ENCODE measurements at places on chromosomes 3 and 15.
A peak's percentile ranks its signal among the peaks of the same experiment; 100 is the strongest.

DNA sequence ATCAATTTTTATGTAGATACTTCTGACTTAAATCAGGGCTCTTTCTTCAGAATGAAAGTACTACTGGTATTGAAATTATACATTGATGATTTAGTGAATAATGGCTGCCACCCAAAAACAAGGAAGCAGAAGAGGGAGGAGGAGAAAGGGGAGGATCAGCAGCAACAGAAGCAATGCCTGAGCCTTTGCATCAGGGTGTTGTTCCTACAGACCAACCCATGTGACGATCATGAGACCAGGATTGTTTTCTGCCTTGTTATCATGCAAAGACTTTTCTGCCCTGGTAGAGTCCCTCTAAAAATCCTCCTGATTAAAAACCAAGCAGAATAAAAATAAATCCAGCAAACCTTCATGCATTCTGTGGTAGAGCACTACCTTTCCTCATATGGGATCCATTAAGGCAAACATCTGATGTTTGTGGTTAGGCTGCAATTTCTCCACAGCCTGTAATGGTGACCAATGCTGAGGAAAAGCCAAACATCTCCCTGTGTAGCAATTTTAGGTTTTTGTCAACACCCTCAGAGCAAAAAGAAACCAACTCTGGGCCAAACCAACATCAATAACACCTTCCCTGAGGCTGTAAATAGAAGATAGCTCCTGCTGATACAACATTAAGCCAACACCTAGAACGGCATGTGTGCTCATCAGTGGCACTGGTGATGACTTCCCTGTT, 191.7 kb downstream of the ATP8B4 start:
- DNase-seq = no peak

GRCh38 chr3:57822686-57823085, 66.6 kb downstream of the SLMAP start:
- DNase-seq = no peak

DNA sequence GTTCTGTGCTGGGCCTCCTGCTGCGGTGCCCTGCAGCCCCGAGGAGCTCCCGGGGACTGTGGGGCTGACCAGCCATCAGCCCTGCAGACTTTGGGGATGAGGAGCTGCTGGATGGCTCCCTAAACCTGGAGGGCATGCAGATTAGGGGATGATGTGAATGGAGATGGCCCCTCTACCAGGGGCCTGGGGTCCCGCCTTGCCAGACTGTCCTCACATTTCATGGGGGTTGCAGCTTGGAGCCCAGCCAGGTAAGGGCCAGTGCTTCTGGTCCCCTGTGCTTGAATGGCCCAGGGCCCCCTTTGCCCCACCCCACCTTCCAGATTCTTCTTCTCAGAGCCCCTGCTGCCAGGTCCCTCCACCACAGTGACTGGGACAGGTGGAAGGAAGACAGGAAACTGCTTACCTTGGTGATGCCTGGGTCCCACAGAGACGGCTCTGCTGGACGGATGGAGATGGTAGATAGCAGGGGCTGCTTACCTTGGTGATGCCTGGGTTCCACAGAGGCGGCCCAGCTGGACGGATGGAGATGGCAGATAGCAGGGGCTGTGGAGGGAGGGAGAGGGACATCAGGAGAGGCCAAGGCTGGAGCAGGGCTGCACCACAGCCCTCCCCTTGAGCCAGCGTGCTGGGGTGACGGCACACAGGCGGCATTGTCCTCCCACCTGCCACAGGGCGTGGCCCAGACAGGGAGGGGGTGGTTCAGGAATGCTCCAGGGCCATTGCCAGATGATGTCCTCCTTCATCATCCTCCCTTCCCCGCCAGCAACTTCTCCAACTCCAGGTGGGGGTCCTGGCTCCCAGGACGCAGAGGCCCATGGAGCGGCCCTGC, at the start of gene SPTBN5:
TSS of gene SPTBN5 (minus strand) at position 632 of the 829 bp plus-strand sequence. CDS start at position 76, 556 bp downstream.
- DNase-seq = no peak

DNA sequence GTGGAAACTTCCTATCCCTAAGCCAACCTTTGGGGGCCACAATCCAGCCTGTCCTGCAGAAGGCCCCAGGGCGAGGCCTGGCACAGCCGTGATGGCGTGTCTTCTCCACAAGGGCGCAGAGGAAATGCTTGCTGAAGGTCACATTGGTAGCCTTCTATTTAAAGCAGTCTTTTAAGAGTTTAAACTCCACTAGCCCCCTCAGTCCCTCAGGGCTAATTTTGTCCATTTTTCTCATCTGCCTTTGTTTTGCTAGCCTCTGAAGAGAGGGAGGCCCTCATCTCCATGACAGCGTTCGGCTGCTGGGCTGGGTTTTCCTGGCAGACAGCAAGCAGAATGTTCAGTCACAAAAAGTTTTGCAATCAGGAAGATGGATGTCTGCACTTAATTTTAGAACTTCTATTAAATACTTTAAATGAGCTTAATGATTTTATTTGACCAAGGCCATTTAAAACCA, 40.8 kb downstream of the RARB start:
- peak; percentile 64 for DNase-seq

GRCh38 chr3:196938576-196938975, 3.8 kb downstream of the NCBP2 start:
- DNase-seq = no peak

DNA sequence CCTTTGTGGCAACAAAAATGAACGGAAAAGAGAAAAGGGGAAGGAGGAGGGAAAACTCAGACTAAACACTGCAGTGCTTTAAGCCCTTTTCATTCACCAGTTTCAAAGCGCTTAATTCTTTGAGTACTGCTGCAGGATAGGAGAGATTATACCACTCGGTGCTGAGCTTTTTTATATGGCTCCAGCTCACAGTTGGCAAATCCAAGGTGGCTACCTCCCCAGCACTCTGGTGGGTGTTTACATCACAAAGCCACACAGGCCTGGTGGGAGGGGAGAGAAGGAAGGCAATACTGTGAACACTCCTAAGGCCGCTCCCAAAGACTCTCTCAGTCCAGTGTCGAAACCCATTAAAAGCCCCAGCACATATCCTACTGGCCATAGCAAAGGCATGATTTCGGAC, 191.4 kb downstream of the STT3B start:
- DNase-seq = no peak

DNA sequence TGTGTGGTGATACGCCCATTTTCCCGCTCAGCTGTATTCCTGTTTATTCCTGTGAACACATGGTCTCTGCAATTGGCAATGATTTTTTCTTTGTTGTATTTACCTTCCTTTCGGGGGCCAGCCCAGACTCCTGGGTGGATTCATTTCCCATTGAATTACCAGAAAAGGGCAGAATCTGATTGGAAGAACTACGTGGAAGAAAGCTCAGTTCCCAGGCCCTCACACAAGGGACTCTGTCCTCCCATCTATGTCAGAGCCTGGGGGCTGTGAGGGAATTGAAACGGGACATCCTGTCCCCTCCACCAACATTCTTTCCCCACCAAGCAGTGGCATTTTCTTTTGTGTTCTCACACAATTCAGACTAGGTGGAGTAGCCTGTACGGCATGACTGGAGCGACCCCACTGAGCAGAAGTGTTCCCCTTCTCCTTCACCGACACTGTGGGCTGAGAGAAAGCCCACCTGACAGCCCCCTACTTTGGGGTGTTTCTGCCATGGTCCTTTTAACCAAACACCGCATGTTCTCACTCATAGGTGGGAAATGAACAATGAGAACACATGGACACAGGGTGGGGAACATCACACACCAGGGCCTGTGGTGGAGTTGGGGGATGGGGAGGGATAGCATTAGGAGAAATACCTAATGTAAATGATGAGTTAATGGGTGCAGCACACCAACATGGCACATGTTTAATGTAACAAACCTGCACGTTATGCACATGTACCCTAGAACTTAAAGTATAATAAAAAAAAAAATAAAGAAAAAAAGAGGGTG, 32.1 kb upstream of the RFTN1 start:
- no peak for DNase-seq

- DNase-seq = no peak
Observed at GRCh38 chr3:65647369-65647768, 391.3 kb downstream of the MAGI1 start.

- no peak for DNase-seq
Observed at GRCh38 chr15:66477011-66477410, 20.6 kb downstream of the SNAPC5 start.

DNA sequence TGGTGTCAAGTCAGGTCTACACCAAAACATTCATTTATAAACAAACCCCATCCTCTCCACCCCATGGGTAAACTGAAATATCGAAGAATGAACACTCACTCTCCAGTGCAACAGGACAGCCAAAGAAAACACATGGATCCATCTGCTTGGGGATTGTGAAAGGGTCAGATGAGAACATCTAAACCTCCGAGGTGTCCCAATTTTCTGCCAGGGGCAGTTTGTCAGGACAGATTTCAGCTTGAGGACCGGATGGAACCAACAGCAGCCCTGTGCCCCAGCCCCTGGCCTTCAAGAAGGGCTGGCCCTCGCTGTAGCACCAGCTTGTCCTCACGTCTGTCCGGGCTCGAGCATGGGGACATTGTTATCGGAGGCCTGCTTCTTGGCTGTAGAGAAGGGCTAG, 45.5 kb downstream of the PCSK6 start:
- no peak for DNase-seq

DNA sequence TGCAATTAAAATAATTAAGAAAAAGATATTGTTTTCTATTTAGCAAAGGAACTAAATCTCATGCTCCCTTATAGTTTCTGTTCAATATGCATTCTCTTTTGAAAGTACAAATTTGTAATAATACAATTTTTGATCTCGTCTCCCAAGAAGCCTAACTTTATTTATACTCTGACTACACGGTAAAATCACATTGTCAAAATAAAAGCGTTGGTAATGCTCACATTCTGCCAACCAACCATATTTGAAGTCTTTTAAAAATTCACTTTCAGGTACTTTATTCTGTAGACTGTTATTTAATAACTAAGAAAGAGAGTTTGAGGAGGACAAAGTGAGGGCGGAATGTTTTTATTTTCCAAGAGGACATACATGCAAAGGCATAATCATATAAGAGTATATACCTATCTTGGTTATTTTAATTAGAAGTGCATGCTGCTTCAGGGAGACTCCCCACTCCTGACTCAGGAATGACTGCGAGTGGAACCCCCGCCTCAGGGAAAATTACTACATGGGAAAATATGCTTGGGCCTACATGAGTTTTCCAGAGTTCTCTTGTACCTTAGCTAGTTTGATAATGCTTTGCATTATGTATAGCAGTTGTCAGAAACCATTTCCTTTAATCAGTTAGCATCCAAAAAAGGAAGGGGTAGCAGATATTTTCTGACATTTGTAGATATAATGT, 19.3 kb downstream of the MBNL1 start:
- no peak for DNase-seq

GRCh38 chr15:72368899-72369298, 6.9 kb downstream of the HEXA start:
- no peak for DNase-seq

GRCh38 chr15:73518876-73519733, 76.1 kb downstream of the REC114 start:
- DNase-seq = no peak

DNA sequence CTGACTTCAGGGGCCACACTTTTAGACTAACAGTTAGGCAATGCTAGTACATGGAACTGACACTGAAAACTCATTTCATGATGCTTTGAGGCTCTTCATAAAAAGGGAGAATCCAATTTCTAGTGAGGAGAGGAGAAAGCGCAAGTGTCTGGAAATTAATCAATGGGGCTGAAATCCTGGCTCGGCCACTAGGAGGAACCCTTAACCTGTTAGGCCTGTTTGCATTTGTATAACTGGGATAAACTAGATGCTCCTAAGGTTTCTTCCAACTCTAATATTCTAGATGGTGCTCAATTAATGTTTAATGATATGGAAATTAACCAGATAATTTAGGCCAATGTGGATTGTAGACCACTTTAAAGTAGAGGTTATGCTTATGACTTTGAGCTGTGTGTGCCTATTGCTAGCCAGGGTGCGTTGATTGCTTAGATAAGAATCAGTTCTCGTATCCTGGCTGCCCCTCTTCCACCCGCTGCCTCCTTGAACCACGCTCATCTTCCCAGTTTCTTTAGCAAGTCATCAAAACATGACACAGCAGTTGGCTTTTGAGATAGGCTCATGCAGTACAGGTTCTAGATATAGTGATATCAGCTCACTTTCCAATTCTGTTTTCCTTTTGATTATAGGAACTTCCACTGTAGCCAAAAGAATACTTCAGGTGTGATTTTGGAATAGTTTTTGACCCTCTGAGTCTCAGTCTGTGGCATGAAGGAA, 16.8 kb upstream of the CRBN start:
- peak; percentile 31 for DNase-seq

GRCh38 chr3:187361835-187362234, 6.3 kb upstream of the RTP4 start:
- DNase-seq = no peak

DNA sequence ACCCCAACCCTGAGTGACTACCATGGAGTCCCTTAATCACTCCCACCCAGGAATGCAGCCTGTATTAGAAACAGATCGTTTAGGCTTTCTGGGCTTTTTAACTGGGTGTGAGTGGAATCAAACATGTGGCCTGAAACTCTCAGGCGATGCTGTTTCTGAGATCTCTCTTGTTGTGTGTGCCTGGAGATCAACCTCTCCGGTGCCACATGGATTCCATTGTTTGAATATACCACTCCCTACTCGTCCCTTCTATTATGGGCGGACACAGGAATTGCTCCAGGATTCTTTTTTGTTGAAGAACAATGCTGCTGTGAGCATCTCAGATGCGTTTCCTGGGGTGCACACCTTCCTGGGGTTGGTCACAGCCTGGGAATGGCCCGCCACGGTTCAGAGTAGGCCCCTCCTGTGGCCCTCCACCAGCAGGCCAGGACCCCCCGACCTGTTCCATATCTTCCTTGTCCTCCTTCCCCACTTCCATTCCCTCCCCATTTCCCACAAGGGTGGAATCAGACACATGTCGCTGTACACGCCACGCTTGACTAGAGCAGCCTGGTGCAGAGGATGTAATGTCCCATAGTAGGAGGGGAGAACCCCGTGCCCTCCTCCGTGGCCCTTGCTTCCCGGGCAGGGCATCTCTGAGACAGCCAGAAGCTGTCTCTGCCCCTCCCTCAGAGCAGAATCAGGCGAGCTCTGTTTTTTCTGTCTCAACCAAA, 36.4 kb upstream of the PRR23E start:
- DNase-seq = no peak

DNA sequence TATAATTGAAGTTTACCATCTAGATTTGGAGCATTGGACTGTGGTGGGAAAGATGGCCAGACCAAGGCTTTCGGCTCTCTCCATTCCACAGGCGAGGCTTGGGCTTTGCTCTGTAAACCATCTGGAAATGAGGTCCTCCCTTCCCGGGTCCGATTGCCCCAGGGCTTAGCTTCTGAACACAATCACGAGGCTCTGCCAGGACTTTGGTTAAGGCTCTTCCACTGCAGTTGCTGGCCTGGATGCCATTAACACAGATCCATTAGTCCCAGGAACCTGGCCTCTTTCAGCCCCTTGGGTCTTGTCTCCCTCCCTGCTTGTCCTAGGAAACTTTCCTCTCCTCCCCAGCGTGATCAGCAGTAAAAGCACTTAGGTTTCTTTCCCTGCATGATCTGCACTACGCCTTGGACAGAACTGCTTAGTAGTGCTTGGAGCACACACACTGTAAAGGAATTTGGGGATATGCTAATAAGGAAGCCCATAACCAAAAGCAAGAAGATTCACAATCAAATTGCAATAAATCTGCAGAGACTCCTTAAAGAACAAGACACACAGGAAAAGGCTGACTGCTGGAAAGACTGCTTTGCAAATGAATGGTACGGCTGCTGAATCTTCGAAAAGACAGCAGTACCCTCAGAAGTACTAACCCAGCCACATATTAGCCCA, 154.3 kb downstream of the ECT2 start:
- no peak for DNase-seq

- no peak for DNase-seq
Observed at GRCh38 chr3:171528102-171528501, 67.9 kb upstream of the TNIK start.
